ENCODE measurements at places on chromosomes 2 and 18.

DNA sequence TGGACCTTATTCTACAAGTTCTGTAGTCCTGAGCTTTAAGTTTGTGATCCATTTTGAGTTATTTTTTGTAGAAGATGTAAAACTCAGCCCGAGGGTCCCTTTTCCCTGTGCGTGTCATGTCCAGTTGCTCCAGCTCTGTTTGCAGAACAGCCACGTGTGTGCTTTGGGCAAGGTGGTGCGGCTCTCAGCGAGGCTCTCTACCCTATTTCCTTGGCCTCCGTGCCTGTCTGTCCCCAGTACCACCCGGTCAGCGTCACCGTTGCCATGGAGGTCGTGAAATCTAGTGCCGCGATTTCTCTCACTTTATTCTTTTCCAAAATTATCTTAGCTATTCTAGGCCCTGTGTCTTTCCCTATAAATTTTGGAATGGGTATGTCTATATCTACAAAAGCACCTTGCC is 141.0 kb upstream of the CTDP1 start:
- DNase-seq: no peak

GRCh38 chr2:18924386-18924785 is 335.0 kb upstream of the NT5C1B start:
- DNase-seq: no peak

DNA sequence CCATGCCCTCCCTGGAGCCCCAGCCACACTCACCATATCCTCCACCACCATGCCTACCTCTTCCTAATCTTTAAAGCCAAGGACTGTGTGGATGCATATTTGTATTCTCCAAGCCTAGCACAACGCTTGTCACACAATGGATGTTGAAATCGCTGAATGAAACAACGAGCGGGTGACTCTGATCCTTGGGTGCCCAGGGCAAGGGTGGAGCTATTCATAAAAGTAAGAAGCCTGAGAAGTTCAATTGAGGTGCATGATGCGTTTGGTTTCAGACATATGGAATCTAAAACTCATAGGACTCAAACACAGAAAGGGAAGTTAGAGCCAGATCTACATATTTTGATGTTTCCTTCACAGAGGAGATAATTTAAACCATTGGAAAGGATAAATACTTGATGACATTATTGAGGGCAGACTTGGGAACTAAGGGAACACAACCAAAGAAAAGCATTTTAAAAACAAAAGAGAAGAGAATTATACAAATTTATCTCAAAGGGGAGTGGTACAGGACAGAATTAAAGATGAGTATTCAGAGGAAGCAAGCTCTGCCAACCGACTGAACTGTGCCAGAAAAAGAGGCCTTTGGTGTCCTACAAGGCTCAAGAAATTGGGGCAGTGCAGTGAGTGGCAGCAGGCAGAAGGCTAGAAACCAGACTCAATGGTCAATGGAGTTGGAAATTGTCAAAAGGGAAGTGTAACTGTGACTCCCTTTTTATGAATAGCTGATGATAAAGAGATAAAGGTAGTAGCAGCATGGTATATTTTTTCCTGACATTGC is 200.6 kb upstream of the NCKAP5 start:
- DNase-seq: no peak

- no peak for DNase-seq
Observed at GRCh38 chr18:79862562-79862961, 64.8 kb downstream of the KCNG2 start.

DNA sequence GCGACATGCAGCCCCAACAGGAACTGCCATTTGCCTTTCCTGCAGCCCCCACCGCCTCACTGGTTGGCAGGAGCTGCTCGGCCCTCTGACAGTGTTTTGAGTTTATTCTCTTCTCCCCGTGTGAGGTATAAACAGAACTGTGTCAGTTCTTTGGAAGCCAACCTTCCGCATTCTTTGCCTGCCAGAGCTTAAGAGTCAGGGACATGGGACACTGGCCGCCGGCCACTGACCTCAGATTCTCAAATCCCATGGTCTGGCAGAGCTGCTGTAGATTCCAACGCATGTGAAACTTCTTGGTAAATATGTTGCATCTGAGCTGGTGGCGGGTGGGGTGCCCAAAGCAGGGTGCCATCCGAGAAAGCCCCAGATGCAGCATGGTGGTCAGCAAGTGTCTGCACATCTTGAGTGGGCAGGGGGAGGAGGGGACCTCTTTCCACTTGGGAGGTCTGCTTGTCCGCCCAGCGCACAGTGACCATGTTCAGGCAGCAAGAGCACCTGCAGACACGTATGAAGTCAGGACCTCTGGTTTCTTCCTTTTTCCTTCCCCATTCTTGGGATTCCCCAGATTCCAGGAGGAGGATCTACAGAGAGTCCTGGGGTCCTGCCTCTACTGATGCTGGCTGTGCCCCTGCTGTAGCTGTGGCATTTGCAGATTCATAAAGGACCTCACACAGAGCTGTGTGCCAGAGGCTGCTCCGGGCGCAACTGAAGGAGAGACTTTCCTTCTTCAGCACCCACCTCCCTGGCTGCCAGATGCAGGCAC is 23.8 kb downstream of the ASB18 start:
- no peak for DNase-seq

- DNase-seq: no peak
Observed at GRCh38 chr2:173990970-173991819, 26.0 kb upstream of the SP3 start.

- no peak for DNase-seq
Observed at GRCh38 chr2:137912371-137912770, 51.9 kb upstream of the HNMT start.

GRCh38 chr2:77807531-77808215 is 285.5 kb upstream of the LRRTM4 start:
- no peak for DNase-seq

GRCh38 chr2:36859366-36859792 is 107.0 kb downstream of the STRN start:
- DNase-seq: no peak

GRCh38 chr2:173258701-173259100 is 96.0 kb upstream of the CDCA7 start:
- no peak for DNase-seq

GRCh38 chr2:43324259-43325106 is 98.1 kb upstream of the ZFP36L2 start:
- DNase-seq: no peak

DNA sequence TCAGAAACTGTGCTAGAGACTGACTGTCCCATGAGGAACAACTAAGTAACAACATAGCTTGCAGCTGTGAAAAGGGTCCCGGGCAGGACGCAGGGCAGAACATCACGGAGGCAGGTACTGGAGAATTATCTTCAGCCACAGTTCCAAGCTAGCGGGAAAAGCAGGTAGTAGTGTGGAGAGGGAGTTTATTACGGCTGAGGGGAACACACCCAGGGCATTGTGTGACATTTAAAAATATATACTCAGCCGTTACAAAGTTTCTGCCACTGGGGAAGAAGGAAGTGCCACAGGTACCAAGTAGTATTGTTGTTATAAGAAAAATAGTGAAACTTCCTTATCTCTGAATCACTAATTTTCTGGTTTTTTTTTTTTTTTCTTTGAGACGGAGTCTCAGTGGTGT is 179.6 kb downstream of the LAMA1 start:
- DNase-seq: no peak

- DNase-seq: no peak
Observed at GRCh38 chr2:205776139-205776538, 93.8 kb downstream of the NRP2 start.

- DNase-seq: no peak
Observed at GRCh38 chr2:198280145-198280544, 475.8 kb downstream of the PLCL1 start.

GRCh38 chr2:172427256-172427989 is at the start of gene ITGA6:
Gene ITGA6 (plus strand): TSS chr2:172427586.
- DNase-seq: peak; percentile 58

- no peak for DNase-seq
Observed at GRCh38 chr2:237601453-237602116, 11.1 kb upstream of the RAB17 start.

DNA sequence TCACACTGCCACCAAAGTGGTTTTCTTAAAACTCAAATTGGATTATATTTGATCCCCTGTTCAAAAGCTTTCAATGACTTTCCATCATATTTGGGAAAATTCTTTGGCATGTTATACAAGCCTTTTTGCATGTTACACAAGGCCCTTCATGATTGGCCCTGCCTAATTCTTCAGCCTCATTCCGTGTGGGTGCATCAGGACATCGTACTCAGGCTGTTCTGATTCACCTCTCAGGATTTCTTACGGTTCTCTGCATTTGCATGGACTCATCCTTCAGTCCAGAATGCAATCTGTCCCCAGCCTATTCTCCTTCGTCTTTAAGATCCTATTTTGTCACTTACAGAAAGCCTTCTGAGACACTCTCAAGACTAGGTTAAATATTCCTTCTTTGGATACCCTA is 107.8 kb downstream of the LYPD1 start:
- no peak for DNase-seq

- DNase-seq: no peak
Observed at GRCh38 chr2:47501374-47502200, 98.6 kb downstream of the MSH2 start.

GRCh38 chr18:24530630-24531111 is 70.2 kb downstream of the HRH4 start:
- no peak for DNase-seq

DNA sequence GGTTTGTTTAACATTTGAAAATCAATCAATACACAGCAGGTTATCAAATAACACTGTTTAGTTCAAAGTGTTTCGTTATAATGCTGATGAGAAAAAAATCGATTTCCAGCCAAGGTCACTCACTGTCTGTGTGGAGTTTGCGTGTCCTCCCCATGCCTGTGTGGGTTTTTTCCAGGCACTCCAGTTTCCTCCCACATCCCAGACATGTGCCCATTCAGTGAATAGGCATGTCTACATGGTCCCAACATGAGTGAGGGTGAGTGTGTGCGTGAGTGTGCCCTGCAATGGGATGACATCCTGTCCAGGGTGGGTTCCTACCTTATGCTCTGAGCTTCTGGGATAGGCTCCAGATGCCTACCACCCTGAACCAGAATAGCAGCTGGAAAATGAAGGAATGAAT is 8.7 kb upstream of the GKN2 start:
- DNase-seq: no peak

GRCh38 chr2:204695506-204695905 is 150.2 kb downstream of the PARD3B start:
- no peak for DNase-seq

DNA sequence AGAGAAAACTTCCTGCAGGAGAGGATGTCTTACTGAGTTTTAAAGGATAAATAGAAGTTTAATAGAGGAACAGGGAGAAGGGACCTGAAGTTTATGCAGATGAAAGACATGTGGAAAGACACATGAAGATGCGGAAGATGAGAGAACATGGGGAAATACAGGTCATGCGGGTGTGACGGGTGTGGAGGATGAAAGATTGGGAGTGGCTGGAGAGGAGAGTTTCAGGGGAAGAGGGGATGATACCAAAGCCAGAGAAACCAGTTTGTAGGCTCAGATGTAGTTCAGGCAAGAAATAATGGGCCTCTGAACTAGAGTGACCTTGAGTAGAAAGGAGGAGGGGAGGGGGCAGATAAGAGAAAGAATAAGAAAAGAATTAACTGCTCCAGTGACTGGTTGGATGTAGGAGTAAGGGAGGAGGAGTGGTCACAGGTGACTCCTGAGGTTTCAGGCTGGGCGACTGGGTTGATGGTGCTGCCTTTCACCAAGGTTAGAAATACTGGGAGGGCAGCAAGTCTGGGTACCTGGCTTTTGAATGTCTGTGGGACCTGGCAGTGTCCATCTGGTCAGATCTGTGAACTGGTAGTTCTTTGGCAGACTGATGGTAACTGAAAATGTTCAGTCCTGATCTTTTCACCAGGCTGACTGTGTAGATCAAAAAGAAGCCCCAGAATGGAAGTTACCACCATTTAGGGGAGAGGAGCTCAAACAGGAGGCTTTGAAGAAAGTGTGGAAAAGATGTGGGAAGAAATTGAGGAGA is 69.4 kb downstream of the TET3 start:
- no peak for DNase-seq

DNA sequence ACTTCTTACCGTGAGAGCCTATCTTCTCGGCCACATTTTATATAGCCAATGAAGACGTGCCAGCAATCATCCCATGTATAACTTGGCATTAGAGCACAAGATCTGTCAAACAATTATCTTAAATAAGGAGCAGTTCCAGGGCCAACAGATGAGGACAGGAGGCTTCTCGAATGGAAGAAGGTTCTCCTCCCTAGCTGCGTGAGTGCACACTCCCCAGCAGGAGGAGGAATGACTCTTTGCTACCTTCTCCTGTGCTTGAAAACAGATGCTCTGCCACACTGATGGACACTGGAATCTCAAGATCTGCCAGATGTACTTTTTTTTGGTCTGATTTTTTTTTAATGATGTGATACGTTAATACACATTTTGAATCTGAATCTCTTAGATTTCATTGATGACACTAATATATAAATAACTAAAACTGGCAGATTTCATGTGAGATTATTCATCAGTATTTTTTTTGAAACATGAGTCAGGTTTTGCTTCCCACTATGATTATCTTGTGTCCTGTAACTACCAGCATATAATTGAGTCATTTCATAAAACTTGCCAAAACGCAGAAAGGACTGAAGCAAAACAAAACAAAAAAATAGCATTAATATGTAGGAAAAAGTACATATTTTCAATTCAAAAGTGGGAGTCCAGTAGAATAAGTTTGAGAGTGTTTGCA is 626 bp upstream of the VIT start:
- no peak for DNase-seq
